ENCODE measurements at places on chromosomes 7 and 10.

- no peak for DNase-seq
Observed at GRCh38 chr10:13913897-13914296, 327.1 kb downstream of the PRPF18 start.

GRCh38 chr10:13046851-13047528 lies 45.5 kb upstream of the CCDC3 start:
- no peak for DNase-seq

- DNase-seq = no peak
Observed at GRCh38 chr7:97020996-97021746, 3.5 kb downstream of the DLX5 start.

DNA sequence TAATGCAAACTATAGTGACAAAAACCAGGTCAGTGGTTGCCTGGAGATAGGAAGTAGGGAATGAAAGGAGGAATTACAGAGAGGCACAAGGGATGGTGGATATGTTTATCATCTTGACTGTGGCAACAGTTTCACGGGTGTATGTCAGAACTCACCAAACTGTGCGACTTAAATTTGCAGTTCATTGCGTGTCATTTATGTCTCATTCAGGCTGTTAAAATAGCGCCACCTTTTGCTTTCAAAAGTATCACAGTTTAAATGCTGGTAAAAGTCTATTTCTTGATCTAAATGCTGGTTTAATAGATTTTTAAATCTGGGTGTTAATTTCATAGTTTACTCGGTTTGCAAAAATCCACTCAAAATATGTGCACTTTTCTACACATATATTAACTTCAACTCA lies 51.0 kb downstream of the PTTG1IP2 start:
- DNase-seq = no peak

- no peak for DNase-seq
Observed at GRCh38 chr10:3805201-3805790, 20.3 kb upstream of the KLF6 start.

DNA sequence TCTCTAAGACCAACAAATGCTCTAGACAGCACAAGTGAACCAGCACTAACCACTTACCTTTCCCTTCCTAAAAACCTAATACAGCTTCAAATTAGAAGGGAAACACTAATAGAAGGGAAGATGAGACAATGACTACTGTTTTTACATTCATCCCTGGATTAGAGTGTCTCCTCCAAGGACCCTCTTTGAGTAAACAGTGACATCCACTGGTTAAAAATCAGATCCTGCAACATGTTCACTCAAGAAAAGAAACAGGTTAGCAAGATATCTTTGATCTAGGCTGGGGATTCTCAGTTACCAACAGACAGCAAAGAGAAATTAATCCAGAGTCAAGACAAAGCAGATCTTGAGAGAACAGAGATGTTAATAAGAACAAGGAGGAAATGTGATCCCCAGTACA lies 177.7 kb upstream of the GHITM start:
- DNase-seq = peak; percentile 19

- no peak for DNase-seq
Observed at GRCh38 chr10:43888586-43888985, 239.9 kb upstream of the ZNF32 start.

DNA sequence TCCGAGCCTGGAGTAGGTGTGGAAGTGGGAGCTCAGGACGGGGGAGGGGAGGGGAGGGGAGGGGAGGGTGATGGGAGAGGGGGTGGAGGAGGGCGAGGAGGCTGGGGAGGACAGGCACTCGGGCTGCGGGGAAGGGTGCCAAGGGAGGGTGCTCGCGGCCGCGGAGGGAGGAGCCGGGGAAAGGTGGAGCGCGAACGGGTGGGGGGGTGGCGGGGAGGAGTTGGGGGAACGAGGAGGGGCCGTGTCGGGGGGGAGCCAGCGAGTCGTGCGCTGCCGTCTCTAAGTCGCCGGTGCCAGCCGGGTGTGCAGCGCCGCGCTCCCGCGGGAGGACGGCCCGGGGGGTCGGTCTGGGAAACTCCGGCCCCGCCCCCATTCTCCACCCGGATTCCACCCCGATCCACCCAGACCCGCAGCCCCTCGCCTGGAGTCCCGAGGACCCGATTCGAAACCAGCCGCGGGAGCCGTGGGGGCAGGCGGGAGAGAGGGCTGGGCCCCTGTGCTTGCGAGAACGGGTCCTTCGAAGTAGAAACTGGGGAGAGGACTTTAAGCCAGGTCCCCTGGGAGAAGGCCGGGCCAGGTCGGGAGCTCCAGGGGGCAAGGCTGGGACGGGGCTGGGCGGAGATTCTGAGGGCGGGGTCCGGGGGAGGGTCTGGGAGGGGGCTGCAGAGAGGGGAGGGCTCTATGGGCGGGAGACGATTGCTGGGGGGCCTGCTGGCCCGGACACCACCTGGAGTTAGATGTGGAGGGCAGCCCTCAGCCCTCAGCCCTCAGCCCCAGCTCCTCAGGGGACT lies at the start of gene ZNF467:
Gene ZNF467, minus strand, starts transcription at position 143 of the 791 bp plus-strand sequence. CDS start 2,556 bp downstream, outside the sequence.
- DNase-seq = no peak

DNA sequence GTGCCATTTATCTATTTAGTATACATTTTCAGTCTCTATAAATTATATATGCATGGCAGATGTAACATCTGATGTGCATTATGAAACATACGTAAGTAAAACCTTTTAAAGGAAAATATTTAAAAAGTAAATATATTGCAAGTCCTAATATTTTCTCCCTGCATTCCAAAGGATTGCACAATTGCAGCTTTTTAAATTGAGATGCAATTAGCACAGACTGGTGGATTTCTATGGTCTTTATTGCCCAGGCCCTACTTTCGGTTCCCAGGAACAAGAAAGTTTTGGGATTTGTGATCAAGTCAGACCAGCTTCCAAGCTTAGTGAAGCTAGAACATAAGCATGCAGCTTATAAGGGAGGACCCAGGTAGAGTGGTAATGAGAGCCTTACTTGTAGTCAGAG lies 337.8 kb downstream of the NRG3 start:
- no peak for DNase-seq

- no peak for DNase-seq
Observed at GRCh38 chr7:77710861-77711260, 14.6 kb downstream of the RSBN1L start.

DNA sequence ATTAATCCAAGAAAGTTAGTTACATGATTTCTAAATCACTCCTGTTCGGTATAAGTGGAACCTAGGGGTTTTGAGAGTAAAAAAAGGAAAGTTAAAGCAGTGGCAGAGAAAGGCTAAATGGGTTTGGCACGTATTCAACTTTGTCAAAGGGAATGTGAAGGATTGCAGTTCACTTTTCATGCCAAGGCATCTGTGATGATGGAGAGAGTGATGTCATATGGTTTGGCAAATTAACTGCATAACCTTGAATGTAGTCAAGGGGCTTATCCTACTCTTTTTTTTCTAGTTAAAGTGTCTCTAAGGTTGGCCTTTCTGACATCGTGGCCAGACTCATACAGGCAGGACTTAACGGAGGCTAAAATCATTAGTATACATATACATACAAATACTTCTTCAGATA lies 277.8 kb downstream of the EXOC4 start:
- DNase-seq = no peak

DNA sequence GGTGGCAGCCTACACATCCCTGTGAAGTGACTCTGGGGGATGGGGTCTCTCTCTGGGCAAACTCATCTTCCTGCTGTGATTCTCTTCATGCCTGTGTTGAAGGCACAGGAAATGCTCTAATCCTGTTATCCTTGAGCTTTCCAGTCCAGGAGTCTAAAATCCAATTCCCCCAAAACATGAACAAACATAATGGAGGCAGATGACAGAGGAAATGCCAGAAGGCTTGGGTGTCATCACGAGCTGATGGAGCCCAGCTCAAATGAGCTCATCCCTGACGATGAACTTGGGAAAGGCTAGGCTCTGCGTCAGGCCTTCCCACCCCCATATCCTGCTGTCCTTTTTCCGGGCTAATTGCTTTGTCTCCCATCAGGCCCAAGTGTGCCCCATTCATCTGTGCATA lies 165.9 kb upstream of the PODXL start:
- no peak for DNase-seq

- DNase-seq = no peak
Observed at GRCh38 chr7:28075674-28076358, 104.8 kb downstream of the JAZF1 start.

- no peak for DNase-seq
Observed at GRCh38 chr7:8453535-8453934, 20.1 kb downstream of the NXPH1 start.

DNA sequence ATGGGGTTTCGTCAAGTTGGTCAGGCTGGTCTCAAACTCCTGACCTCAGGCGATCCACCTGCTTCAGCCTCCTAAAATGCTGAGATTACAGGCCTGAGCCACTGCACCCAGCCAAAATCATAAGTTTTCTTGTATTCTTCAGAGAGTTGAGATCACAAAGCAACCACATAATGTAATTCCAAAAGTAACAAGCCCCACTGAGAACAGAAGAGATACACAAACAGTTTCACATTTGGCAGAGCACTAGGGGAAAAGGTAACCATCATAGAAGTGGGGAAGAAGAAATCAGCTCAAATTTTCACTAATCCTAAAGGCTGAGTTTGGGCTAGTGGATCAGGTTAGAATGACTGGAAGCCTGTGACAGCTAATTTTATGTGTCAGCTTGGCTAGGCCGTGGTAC lies 5.4 kb upstream of the CEP41 start:
- DNase-seq = no peak

DNA sequence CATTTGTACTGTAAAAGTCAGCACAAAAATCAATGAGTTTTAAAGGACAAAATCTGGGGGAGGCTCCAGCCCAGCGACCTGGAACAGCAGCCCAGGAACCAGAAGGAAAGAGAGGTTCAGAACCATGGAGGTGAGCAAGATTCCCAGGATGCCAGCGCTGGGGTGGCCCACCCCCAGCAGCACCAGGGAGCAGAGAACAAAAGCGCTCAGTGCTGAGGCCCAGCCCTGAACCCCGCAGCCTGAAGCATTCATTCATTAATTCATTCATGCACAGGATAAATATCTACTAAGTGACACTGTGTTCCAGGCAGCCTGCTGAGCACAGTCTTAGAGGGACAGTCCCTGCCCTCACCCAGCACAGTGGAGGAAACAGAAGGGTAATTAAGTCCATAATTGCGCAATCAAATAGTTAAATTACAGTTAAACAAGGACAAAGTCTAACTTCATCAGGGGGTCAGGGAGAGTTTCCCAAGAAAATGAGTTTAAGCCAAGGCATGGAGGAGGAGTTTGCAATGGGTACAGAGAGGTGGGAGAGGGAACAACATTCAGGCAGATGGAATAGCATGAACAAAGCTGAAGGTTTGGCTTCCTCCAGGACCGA lies 202.3 kb downstream of the GRID1 start:
- no peak for DNase-seq

DNA sequence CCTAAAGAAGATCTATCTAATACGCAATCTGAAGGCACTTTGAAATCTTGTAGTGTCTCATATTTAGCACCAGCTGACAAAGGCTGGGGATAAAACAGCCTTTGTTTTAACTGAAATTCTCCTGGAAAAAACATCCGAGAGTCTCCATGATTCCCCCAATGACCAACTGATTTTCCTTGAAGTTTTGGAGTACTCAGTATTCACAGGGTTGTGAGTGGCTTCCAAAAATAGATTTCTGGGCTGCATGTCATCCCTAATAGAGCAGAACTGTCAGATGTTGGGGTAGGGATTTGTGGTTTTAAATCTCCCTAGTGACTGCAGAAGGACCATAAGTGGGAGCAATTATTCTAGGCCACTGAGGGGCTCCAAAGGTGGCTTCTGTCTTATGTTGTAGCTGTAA lies 206.4 kb downstream of the TAX1BP1 start:
- DNase-seq = no peak

DNA sequence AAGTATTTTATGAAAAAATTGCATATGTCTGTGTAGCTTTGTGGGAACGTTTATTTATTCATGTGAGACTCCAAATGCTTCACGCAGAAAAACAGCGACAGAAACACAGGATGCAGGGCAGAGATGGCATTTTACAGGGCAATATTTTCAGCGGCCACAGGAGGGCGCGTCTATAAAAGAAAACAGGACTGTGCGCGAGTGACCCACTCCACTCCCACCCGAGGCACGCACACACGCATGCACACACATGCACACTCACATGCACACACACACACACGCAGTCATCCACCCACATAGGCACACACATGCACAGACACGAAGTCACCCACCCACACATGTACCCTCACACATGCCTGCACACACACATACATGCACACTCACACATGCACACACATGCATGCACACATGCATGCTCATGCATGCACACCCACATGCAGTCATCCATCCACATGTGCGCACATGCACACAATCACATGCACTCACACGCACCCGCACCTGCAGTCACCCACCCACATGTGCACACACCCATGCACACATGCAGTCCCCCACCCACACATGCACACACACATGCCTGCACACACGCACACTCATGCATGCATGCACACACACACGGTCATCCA lies 96.3 kb downstream of the DNAJB6 start:
- no peak for DNase-seq

GRCh38 chr7:139829025-139829774 lies at the start of gene TBXAS1:
Gene TBXAS1, plus strand, starts transcription at chr7:139829264. Its CDS starts 127 bp downstream, at chr7:139829391.
- DNase-seq = no peak

DNA sequence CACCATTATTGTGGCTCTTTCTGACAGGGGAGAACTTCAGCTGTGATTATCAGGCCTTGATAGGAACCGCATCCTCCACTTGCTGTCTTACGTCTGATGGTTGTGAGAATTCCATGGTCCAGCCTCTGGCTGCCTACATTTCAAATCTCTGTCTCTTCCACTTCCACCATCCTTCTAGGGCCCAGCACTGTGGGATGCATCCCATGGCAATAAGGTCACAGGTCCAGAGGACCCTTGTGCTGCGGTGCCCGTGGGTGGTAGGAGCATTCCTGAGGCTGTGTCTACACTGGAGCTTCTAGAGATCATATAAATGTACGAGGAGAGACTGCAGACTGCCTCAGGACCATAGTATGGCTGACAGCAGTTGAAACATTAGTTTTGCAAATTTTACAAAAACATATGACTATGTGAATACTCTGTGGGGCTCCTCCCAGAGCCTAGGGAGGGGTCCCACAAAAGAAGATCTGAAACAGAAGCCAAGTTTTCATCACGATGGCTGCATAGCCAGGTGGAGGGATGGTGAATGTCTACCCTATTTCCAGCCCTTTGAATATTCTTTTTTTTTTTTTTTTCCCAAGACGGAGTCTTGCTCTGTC lies 11.8 kb downstream of the CALML3 start:
- DNase-seq = no peak

GRCh38 chr10:79186486-79187120 lies 117.8 kb downstream of the ZMIZ1 start:
- DNase-seq = no peak

DNA sequence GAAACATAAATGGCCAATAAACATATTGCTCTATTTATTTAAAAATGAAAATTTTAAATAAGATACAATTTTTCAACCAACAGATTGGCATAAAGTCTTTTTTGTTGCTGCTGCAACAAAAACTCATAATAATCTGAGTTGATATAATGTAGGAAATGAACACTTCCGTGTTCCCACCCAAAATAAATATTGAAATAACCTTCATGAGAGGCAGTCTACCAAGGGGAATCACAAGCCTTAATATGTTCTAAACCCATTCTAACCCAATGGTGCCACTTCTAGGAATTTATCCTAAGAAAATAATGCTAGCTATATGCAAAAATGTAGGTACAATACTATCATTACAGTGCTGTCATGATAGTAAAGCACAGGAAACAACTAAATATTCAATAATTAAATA lies 39.1 kb downstream of the SLC25A13 start:
- no peak for DNase-seq
